ENCODE measurements at places on chromosomes 16 and 17.

- DNase-seq = peak; percentile 41
Measured at GRCh38 chr16:24499193-24499814, 40.1 kb upstream of the RBBP6 start.

DNA sequence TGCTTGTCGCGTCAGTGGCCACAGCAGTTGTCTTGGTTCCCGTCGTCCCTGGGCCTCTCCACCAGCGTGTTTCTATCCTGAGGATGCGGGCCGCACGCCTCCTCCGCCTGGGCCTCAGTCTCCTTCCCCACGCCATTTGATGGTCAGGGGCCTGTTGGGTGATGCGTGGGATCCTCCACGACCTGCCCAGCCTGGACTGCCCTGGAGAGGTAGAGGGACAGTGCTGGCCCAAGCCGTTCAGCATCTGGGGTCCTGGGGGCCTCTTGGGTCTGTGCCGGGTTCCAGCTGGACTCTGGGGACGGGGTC, 20.3 kb downstream of the GSE1 start:
- no peak for DNase-seq

DNA sequence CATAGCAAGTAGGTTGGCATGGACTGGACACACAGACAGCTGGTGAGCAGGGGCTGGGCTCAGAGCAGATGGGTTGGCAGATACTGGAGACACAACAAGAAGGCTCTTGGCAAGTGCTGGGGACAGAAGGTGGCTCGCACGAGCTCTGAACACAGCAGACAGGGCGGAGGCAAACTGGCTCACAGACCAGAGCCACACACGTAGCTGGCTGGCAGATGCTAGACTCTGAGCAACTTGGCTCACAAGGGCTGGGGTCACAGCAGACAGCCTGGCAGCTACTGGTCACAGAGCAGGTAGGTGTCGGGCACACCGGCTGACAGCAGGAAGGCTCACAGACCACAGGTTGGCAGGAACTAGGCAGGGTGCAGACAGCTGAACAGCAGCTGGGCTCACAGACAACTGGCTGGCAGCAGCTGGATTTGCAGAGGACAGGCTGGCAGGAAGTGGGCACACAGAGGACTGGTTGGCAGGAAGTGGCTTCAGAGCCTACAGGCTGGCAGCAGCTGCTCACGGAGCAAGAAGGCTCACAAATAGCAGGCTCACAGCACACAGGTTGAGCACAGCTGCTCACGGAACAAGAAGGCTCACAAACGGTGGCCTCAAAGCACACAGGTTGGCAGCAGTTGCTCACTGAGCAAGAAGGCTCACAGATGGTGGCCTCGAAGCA, 725 bp downstream of the KRTAP16-1 start:
- no peak for DNase-seq

- DNase-seq = no peak
Measured at GRCh38 chr17:70292366-70292765, 123.0 kb downstream of the KCNJ2 start.

GRCh38 chr17:64025732-64026294, 5.4 kb upstream of the ICAM2 start:
- DNase-seq = peak; percentile 68

- no peak for DNase-seq
Measured at GRCh38 chr17:41793784-41794539, 7.5 kb upstream of the JUP start.

GRCh38 chr16:70715860-70716357, 30.1 kb upstream of the MTSS2 start:
- DNase-seq = no peak

DNA sequence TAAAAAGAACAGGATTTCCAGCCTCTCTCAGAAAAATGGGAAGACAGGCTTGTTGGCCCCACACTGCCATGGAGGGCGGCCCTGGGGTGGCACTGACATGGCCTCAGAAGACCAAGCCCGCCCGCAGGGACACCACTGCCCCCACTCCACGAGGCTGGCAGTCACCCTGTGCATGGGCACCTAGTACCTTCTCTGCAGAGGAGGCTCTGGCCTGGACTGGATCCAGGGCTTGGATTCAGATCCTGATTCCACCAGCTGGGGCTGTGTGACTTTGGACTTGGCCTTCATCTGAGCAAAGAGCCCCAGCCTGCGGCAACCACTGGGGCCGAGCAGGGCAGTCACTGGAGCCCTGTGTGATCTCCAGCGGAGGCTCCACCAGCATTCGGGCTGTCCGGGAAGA, 16.8 kb upstream of the FASN start:
- DNase-seq = no peak

DNA sequence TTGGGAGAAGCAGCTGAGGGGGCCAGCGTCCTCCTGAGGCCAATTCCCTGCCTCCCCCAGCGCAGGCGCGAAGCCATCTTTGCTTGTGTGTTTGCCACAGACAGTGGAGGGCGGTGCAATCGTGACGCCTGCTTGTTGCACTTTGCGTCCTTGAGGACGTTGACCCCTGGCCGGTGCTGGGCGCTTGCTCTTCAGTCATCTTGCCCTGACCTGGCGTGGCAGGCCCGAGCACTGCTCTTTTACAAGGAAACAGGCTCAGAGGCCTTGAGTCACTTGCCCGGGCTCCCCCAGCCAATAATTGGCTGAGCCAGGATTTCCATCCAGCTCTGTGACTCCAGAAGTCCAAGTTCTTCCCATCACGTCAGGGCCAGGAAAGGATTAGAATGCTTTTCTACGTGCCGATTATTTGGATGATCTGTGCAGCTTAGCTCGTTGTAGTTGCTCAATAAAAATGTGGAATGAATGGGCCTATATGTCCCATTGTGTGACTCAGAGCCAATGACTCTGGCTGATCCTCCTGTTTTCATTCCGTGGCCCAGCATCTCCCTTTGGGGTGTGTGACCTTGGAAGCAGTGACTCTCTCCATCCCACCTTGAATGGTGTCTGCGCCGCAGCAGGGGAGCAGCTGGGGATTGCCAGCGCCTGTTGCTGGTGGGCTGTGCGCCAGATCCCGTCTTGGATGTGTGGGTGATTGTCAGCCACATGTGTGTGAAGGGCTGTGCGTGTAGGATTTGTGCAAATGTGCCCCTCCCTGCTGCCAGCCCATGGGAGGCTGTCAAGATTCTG, 214.1 kb downstream of the SEC14L1 start:
- DNase-seq = no peak

GRCh38 chr16:69830146-69830533, 68.0 kb downstream of the WWP2 start:
- DNase-seq = no peak

DNA sequence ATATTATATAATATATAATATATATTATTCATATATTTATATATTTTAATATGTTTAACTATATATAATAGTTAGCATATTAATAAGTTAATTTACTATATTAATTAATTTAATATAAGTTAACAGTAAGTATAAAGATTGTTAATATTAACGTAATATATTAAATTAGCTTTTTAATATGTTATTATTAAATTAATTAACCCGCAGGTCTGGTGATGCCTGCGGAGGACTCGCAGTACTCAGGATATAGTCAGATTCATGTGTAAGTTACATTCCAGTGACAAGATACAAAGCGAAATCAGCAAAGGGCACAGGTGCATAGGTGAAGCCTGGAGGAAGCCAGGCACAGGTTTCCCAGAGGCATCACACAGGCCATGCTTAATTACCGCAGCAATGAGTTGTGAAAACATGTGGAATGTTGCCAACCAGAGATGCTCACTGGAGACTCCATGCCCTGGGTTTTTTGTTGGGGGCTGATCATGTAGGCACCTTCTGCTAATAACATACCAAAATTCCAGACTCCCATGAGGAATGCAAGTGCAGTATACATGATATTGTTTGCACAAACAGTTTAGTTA, 130.4 kb upstream of the MPHOSPH6 start:
- DNase-seq = no peak

- DNase-seq = no peak
Measured at GRCh38 chr17:56918916-56919315, 5.1 kb upstream of the TRIM25 start.

DNA sequence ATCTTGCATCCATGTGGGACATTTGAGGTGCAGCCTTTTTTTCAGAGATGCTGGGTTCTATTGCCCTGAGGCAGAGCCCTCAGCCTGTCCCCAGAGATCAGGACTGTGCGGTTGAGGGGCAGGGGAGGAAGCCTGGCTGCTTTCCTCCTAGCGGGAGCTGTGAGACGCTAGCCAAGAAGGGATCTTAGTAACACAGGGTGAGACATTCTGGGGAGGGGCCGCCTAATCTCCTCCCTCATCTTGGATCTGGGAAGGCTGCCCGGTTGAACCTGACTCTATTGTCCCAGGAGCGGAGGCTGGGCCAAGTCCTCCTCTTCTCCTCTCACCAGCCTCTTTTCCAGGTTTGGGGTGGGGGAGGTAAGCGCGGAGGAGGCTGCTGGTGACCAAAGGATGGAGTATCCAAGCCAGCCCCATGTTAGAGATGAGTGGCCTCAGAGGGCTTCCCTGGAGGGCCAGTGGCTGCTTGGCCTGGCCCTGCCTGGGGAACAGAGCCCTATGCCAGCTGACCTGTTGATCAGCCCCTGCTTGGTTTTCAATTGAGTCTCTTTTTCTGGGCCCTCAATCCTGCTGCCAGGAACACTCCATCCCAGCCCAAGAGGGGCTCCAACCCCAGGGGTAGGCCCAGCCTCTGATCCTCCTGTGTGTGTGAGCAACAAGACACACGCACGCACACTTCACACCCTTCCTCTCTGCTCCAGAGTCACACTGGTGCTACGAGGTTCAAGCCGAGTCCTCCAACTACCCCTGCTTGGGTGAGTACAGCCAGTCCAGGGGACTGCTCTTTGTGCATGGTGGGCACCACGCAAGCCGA, 5.0 kb downstream of the CA4 start:
- DNase-seq = no peak

DNA sequence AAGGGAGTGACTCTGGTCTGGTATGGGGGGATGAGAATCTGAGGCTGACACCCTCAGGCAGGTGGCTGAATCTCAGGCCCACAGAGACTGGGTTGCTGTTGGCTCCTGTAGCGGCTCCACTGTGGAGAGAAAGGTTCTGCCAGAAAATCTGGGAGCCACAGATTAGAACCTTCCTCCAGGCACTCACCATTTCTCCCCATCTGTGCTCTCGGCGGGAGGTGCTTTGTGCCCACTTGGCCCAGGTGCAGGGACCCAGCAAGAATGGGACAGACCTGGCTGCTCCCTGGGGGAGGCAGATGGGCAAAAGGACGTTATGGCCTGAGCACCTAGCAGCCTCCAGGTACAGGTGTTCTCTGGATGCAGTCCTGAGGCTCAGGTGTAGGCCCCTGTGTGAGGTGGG, 20.1 kb downstream of the RAB11FIP3 start:
- no peak for DNase-seq

DNA sequence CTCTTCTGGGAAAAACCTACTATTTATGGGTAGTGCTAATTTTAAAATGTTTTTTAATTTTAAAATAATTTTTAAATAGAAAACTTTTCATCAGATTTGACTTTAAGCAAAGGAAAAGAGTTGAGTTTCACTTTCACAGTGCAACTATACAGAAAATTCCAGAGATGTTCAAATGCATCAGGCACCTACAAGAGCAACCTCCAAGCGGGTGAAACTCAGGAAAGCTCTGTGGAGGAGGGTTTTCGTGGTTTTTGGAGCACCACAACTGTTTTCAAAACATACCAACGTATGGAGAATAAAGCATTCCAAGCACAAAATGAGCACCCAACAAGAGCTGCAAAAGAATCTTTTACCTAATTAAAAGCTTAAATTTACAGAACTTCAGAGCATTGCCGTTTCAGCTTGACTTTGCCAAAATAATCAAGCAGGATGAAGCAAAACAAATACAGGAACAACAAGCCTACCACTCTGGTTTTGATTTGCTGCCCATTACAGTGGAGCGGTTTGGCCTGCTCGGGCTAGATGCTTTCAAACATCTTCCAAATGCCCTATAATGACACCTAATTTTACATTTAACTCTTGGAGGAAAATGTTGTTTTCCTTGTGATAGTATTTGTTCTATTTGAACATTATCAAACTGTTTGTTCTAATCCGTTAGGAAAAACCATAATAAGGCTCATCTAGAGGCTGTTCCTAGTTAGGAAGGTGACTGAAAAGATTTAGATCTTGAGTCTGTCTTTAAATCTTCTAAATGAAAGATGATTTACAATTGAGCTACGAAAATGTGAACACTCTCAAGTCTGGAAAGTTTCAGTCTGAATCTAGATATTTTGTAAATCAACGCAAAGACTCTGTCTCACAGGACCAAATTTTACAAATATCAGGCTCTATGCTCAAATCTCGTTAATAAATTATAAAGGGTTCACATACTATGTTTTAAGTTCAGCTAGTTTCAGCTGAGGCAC, 34.5 kb downstream of the NACA2 start:
- no peak for DNase-seq

DNA sequence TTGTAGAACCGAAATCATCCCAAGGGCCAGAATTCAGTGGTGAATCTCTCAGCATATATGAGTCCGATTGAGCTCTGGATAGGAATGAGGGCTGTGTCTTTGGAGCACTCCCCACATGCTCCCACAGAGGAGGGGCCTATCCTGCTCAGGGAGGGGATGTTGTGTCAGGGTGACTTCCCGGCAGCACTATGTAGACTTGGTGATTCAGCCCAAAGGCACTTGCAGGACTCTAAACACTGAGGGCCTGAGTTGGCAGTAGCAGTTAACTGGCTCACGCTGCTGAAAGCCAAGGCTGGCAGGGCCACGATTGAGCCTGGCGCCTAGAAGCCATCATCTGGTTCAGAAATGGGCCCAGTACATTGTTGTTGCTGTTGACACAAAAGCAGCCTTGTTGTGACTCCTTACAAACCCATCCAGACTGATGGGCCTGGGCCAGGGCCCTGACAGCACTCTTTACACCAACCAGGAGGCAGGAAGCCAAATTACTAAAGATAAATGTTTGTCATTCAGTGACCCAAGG, 31.9 kb downstream of the NMT1 start:
- no peak for DNase-seq

DNA sequence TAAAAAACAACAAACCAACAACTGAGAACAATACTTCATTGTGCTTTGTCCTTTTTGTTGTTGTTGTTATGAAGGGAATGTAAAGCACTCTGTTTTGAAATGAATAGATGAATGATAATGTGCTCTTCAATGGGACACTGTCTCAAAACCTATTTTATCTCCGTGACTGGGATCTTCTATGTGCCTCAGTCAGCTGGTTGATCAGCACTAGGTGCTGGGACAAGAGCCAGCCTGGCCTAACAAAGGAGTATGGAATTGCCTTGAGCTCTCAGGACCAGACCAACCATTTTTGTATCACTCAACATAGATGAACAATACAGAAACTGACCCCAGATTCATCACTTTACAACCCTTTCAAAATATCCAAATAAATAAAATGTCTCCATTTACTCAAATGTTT, 440.2 kb downstream of the KCNJ2 start:
- DNase-seq = no peak

DNA sequence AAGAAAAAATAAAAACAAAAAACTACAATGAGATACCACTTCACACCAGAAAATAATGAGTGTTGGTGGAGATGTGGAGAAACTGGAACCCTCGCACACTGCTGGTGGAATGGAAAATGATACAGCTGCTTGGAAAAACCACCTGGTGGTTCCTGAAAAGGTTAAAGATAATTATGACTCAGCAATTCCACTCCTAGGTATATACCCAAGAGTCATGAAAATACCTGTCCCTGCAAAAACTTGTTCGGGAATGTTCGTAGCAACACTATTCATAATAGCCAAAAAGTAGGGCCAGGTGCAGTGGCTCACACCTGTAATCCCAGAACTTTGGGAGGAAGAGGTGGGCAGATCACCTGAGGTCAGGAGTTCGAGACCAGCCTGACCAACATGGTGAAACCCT, 8.1 kb upstream of the ITGAE start:
- no peak for DNase-seq

GRCh38 chr17:79931817-79932309, 92.6 kb upstream of the CBX4 start:
- DNase-seq = no peak
